Psoas muscle (tissue), 8 donors: ENCODE measurements at places on chromosomes 3 and 15. TPM values are rescaled to one million over a fixed set of nuclear protein-coding genes. Genes with fewer than 3 reads are reported as not detected.

DNA sequence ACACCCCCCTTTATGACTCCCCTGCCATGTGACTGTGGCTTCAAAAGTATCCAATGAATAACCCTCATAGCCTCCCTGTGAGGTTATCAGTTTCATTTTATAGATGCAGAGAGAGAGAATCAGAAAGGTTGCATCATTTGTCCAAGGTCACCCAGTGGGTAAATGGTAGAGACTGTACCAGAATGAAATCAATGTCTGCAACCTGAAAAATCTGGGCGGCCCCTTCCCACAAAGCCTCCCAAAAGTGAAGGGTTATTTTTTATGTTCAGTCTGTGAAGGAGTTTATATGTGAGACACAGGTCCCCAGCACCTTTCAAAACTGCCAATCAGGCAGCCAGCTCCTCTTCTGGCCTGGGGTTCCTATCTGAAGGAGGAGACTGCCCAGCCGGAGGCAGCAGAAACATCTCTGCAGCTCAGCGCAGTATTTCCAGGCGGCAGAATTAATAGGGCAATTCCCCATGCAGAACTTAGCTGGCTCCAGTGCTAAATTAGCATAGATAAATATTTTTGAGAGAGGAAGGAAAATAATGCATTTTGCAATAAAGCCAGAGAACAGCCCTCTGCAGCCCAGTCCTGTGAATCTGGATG is 130.8 kb upstream of the PRR20G start:
- DNase-seq, result no peak

- no peak for DNase-seq
Measured at GRCh38 chr3:111601810-111602209, 6.7 kb upstream of the ZBED2 start.

DNA sequence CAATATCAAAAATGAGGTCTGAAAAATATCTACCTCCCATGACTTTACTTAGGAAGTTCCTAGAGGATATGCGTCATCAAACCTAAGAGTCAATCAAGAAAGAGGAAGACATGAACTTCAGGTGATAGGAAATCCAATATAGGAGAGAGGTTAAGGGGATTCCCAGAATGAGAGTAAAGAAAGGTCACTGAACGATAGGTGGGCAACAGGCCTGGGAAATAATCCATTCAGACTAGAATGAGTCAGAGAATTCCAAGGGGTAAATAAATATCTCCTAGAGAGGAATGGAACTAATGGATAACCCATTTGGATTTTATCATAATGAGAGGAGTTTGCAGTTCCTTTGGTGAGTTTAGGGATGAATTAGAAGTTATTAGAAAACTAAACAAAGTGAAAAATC is 131.1 kb upstream of the NUDT16 start:
- DNase-seq, result no peak

DNA sequence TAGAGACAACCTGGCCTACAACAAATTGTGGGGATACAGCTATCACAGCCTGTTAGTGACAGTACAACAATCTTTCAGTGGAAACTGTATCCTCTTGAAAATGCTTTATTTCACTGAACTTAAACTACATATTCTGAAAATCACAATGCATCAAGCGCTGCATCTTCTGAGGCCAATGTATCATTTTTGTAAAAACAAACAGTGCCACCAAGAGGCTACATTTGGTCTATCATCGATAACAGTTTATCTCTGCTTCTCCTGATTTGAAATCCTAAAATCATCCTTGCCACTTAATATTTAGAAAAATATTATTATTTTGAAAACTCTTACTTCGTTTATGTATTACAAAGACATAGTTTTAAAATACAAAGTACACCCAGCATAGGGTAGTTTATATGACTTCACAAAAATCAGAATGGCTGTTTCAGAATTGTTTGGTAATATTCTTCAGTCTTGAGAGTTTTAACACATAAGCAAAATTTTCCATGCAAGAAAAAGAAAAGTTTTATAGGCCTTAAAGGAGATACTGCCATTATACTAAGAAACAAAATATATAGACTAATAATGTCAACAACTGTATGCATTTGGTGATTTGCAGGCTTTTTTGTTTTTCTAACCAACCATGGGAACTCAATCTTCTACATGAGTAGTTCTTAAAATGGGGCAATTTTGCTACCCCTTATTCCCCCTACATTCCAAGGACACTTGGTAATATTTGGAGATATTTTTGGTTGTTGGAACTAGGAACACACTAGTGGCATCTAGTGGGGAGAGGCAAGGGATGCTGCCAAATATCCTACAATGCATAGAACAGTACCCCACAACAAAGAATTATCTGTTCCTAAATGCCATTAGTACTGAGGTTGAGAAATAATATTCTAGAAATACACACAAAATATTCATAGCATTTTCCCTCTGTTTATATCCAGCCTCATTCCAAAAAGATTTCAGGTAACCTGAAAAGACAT is 42.3 kb downstream of the WDR72 start:
- DNase-seq, result no peak

The NLGN1 gene
- total RNA-seq, result 0.58 TPM

DNA sequence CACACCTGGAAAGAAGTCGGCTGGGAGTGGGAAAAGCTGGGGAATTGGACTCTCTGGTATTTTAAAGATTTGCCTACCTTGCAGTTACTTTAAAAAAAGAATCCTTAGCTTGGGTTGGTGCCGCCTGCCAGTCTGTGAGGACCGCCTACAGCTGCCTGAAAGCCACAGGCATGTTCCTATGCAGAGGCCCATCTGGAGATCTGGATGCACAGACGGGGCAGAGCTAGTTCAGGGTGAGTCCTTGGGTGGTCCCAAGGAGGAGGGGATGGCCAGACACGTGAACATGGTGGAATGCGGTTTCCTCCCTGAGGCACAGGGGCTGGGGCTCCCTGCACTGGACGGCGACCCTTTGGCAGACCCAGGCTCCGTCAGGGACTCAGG is 113.2 kb upstream of the IQSEC1 start:
- no peak for DNase-seq

The TRANK1 gene
- total RNA-seq, result 0.63 TPM
